Upper lobe of left lung (tissue), 6 donors: ENCODE measurements at places on chromosomes 1 and 21.

DNA sequence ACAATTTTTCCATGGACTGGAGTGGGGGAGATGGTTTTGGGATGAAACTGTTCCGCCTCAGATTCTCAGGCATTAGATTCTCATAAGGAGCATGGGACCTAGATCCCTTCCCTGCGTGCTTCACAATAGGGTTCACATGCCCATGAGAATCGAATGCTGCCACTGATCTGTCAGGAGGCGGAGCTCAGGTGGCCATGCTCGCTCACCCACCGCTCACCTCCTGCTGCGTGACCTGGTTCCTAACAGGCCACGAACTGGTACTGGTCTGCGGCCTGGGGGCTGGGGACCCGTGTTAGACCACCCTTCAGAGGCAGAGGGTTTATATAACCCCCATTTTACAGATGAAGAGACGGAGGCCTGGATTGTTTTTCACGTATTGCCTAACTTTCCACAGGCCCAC is 16.3 kb upstream of the SRSF4 start:
- no peak for DNase-seq

- no peak for DNase-seq
Observed at GRCh38 chr1:160779626-160780397, 16.2 kb upstream of the LY9 start.

DNA sequence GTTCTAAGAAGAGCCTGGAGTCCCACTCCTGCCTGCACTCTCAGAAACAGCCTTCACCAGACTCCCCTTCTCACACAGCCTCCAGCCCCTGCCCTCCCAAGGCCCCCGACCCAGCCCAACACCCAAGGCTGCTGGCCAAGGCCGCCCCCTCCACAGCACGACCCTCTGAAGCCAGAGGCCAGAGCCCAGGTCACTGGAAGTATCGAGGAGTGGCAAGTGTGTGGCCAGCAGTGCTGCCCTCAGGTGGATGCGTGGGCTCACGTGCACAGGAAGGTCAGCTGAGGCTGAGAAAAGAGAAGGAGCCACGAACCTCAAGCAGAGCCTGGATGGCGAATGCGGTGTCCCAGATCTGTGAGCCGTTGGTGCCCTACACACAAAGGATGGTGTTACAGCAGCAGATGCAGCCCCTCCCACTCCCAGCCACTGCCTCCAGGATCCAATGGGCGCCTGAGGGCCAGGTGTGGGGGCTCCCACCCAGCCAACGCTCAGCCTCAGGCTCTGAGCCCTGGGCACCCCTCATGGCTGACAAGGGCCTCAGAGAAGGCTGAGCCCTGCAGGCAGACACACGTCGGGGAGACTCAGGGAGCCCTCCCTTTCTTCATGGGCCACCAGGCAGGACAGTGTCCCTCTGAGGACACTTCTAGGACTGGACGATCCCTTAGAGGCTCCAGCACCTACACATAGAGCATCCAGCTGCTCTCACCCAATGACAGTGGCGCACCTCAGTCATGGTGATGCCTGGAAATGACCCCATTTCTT is 18.0 kb downstream of the LSS start:
- DNase-seq = peak; percentile 50

DNA sequence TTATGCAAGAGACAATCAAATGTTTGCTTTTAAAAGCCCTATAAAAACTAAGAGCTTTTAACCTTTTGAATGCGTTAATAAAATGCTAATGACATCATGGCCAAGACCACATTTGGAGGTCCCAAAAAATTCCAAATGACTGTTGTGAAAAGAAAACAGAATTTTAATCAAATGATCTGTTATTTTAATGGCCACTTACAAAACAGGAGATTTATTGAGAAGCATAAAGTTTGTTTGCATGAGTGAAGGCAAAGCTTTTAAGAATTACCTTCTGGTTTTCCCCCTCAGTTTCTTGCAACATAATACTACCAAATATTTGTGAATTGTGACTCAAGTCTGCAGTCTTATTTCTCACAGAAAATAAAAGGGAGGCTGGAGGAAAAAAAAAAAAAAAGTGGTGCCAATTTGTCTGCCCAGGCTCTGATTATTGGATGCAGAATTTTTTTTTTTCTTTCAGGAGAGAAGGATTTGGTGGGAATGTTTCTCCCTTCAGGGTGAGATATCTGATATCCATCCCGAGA is 60.7 kb downstream of the GORAB start:
- DNase-seq = no peak

DNA sequence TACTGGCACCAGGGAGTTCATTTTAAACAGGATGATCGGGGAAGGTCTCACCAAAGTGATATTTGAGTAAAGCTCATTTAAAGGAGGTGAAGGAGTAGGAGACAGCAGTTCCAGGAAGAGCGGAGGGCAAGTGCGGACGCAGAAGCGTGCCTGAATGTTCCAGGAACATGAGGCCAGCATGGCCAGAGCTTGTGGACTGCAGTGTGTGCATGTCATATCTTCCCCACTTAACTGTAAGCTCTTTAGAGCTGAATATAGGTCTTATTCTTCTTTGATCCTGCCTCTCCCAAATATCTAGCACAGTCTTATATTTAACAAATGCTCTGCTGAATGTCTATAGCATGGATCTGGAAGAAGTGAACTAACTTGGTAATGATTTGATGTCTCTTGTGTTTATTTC is 639.3 kb downstream of the SMYD3 start:
- no peak for DNase-seq

GRCh38 chr1:203929741-203930309 is 68.4 kb downstream of the SNRPE start:
- DNase-seq = no peak

GRCh38 chr1:91809317-91809716 is 76.6 kb downstream of the TGFBR3 start:
- DNase-seq = no peak

GRCh38 chr21:38848187-38848609 is 42.5 kb downstream of the ETS2 start:
- DNase-seq = no peak

DNA sequence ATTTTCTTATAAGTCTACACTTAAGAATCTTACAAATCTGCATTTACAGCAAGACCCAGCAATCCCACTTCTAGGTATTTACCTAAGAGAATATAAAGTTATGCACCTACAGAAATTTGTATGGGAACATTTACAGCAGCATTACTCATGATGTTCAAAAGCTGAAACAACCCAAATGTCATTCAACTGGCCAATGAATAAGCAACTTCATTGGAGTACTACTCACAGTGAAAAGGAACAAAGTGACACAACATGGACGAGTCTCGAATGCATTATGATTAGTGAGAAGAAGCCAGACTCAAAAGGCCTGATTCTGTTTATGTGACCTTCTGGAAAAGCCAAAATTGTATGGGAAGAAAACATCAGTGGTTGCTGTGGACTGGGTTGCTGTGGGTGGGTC is 116.9 kb downstream of the CAMTA1 start:
- DNase-seq = no peak

GRCh38 chr1:230982696-230983095 is 3.8 kb downstream of the ARV1 start:
- DNase-seq = no peak

- no peak for DNase-seq
Observed at GRCh38 chr1:219566951-219567947, 45.7 kb downstream of the ZC3H11B start.

DNA sequence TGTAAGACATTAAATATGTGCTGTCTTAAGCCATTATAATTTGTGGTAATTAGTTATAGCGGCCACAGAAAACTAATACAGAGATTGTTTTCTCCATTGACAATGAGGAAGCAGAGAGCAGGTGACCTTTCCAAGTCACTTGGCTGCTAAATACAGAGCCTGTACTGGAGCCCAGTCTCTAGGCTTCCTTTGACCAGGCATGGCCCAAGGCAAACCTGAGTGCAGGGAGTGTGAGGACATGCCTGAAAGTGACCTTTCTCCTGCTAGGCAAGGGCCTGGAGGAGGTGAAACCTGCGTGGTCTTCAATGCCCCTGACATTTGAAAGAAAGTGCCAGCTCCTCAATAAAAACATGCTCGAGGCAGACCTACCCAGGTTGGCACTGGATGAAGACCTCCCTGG is 12.5 kb upstream of the CHI3L1 start:
- DNase-seq = no peak

DNA sequence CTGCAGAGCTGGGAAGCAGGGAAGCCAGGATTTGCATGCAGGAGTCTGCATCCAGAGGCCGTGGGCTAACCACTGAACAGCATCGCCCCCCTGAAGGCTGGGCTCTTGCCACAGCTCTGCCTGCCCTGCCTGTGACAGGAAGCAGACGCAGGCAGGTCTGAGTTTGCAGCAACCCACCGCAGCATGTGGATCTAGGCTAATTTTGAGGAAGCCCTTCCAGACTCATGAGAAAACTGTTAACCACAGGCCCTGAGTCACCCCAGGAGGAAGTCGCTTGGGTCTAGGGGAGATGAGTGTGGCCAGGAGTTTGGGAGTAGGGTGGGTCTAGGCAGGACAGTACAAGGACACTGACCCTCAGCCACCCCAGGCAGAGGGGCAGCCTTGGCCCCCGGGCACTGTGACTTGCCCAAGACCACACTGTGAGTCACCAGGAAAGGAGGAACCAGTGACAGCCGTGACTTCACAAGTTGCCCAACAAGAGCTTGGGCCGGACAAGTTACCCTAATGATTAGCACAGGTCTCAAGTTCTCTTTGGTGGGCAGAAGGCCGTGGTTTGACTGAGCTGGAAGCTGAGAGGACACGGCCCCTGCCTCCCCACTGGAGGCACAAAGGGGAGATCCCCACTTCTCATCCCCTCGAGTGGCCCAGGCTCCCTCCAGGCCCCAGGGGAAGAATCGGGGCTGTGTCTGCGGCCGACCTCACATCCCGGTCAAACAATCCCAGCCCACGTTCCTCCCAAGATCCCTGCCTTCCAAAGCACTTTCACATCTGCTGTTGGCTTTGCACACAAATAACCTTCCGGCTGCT is 826 bp downstream of the LAPTM5 start:
- DNase-seq = peak; percentile 90

GRCh38 chr1:176656257-176656995 is 193.5 kb downstream of the PAPPA2 start:
- no peak for DNase-seq

GRCh38 chr21:14070049-14070893 is 140.5 kb downstream of the LIPI start:
- no peak for DNase-seq
